GM23338 (cell line): ENCODE measurements at places on chromosomes 7 and 10.
A peak's percentile ranks its signal among the peaks of the same experiment; 100 is the strongest.

- no peak for DNase-seq
These were observed 43.2 kb upstream of the NRP1 start for GRCh38 chr10:33377658-33378025.

GRCh38 chr10:112963835-112964234 lies 13.8 kb downstream of the TCF7L2 start:
- DNase-seq: no peak

GRCh38 chr7:101950450-101951119 lies 133.2 kb downstream of the CUX1 start:
- DNase-seq: peak; percentile 87

GRCh38 chr7:6563936-6564770 lies 12.9 kb upstream of the GRID2IP start:
- DNase-seq: no peak

DNA sequence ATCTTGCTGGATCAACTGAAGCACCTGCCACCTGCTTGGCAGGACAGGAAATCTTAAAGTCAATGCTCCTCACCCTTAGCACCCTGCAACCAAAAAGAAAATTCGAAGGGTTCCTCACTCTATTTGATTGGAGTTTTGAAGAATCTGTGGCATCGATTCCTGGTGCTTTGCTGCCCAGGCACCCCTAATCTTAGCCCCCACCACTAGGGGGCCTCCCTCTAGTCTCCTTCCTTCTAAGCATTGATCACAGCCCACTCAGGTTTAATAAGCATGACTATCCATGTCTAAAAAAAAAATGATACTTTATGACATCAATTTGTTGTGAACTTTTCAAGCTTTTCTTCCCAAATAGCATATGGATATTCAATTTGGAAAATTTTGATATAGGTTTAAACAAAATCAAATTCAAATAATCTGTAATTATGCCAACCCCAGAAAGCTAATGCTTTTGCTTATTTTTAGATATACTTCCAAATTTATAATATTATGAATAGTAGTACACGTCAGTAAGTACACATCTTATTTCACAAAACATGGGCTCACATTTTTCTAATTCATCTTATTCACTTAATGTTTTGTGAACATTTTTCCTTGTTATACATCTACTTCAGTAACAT lies 45.3 kb downstream of the NRG3 start:
- peak; percentile 62 for DNase-seq

GRCh38 chr7:130641497-130641896 lies 27.1 kb downstream of the COPG2 start:
- DNase-seq: no peak

GRCh38 chr7:85508642-85509410 lies 322.0 kb upstream of the SEMA3D start:
- DNase-seq: no peak

GRCh38 chr10:44974628-44975430 lies 3.8 kb downstream of the DEPP1 start:
- peak; percentile 75 for DNase-seq

DNA sequence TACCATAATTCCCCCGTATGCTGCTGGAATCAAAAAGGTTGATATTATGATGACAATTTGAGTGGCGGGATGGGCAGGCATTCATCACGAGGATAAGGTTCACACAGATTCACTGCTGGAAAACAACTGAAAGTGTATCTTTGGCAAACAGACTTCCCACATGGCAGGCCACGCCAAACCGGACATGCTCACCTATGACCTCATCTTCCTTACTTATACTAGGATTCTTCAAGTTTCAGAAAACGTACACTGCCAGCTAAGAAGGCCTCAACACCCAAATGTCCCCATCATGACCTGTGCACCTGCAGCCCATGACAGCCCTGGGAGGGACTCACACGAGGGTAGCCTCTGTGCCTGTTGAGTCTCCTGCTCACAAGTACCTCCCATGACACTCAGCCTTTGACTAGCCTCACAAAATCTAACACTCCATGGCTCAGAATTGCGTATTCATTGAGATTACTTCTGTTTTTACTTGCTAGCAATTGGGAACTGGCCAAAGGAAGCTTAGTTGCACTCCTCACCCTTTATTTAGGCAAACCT lies 259.0 kb upstream of the GHITM start:
- no peak for DNase-seq

- DNase-seq: no peak
These were observed 382.2 kb upstream of the NRP1 start for GRCh38 chr10:33716501-33717267.

DNA sequence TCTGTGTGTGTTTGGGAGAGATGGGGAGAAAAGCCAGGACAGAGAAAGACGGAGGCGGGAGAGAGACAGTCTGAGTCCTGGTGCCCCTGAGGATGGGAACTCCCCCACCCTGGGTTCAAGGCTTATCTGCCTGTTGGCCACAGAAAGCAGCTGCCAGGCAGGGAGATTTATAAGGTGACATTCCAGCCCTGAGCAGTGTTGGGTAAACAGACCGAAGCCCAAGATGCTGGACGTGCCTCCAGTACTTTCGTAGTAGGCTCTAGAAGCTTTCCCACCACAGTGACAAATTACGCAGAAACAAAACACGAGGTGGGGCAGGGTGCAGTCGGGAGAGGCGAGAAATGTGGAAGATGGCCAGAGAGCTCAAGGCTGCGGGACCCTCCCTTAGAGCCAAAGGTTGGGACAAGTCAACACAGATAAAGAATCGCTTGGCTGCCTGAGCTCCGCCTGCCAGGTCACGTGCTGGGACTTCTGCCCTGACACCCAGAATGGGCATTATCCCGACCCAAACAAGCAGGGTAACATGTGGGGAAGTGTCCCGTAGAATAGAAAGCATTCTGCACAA lies 41.1 kb downstream of the CCDC3 start:
- no peak for DNase-seq

GRCh38 chr10:3099291-3100092 lies 32.1 kb downstream of the PFKP start:
- DNase-seq: no peak

DNA sequence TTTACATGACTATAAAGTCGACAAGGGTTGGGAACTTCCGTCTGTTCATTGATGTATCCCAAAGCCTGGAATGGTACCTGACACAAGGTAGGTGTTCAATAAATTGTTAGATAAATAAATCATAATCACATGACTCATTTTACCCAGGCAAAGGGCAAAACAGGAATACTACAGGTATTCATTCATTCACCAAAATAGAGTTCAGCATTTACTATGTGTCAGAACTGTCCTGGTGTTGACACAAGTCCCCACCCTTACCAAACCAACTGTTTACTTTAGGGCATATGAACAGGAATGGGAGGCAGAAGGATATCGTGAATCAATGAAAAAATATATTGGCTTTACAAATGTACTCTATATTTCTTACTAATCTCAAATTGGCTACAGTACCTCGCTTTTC lies 666 bp upstream of the YAE1 start:
- DNase-seq: no peak

DNA sequence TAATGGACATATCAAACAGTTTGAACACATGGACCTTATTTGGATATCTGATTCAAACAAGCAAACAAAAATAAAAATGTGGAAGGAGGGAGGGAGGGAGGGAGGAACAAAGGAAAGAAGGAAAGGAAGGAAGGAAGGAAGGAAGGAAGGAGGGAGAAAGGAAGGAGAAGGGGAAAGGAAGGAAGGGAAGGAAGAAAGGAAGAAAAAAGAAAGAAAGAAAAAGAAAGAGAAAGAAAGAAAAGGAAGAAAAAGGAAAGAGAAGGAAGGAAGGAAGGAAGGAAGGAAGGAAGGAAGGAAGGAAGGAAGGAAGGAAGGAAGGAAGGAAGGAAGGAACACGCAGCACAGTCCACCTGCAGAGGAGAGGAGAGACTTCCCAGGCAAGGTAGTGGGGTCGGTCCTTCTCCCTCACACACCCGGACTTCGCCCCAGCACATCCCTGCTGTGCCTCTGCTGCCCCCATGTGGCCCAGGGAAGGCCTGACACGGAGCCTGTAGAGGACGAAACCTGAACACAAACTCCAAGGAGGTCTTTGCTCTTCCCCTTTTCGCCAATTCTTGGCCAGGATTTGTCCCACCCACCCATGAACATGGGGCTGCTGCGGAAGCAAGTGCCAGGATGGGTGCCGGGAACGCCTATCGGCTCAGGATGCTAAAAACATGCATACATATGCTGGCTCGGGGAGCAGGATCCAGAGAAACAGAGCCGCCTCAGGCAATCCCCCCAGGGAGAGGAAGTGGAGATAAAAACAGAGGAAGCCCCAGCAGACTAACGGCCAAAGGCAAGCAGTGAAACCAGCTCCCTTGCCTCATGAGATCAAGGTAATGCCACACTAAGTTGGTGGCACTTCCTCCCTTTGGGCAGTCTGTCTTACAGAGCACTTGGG lies 52.3 kb upstream of the DGKI start:
- peak; percentile 93 for DNase-seq

- DNase-seq: no peak
These were observed 12.6 kb downstream of the MYPN start for GRCh38 chr10:68121852-68122251.

DNA sequence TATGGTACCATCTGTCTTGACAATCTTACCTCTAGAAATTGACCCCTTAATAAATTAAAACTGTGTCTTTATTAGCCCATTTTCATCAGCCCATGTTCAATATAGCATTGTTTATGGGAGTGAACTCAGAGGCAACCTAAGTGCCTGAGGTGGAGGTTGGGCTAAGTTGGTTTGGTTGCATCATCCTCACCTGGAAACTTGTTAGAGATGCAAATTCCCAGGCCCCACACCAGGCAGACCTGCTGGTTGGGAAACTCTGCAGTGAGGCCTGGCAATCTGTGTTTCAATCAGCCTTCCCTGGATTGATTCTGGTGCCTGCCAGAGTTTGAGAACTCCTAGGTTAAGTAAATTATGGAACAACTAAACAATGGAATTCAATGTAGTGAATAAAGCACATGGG lies 9.4 kb upstream of the FAM170B start:
- peak; percentile 71 for DNase-seq

- no peak for DNase-seq
These were observed 2.8 kb upstream of the VOPP1 start for GRCh38 chr7:55575098-55575497.

DNA sequence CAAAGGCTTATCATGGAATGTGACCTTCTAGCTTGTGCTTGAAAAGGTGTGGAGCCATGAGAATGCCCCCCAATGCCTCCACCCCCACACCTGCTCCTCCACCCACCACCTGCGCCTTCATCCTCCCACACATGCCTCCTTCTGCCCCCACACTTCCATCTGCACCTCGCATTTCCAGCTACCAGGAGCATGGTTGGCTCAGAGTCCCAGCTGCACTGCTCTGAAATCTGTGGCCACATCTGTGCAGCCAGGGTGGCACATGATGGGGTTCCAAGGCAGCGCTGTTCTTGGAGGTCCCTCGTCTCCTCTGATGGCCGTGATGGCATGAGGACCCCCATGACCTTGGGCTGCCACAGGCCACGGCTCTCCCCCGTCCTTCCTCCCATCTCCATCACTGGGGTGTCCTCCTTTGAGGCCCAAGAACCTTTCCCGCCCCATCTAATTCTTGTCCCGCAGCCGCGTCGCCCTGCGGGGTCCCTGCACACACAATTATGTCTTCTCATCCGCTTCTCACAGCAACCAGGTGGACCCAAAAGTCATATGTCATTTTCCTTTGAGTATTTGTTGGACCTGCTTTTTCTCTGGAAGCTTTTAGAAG lies 40.6 kb upstream of the CNPY1 start:
- no peak for DNase-seq

- DNase-seq: no peak
These were observed 153.7 kb downstream of the DNAJB6 start for GRCh38 chr7:157490465-157490912.
